CD4-positive, alpha-beta T cell treated with Interleukin-15 for 4 hours (primary cell): ENCODE measurements at places on chromosomes 5 and 9.

GRCh38 chr5:59660737-59661136 is 232.8 kb downstream of the PDE4D start:
- no peak for DNase-seq

DNA sequence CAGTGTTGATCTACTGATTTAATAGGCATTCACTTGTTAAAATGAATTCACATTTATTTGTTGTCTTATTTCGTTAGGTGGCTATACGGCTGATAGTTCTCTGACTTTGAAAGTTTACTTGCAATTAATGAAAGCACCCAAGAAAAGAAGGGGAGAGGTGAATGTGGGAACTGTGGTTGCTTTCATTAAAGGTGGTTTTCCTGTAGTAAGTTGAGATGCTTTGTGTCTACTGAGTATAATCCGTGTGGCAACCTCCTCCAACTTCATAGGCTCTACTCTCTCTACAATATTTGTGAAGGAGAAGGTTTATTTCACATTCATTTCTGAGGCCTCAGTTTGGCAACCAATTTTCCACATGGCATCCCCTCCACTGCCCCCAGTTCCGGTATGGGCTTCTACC is 12.8 kb upstream of the MACIR start:
- no peak for DNase-seq

- peak; percentile 13 for DNase-seq
Observed at GRCh38 chr9:95515272-95516113, 1.3 kb downstream of the PTCH1 start.

- no peak for DNase-seq
Observed at GRCh38 chr5:93603793-93604643, 21.0 kb downstream of the NR2F1 start.

- DNase-seq: no peak
Observed at GRCh38 chr5:864492-865167, 13.8 kb upstream of the ZDHHC11 start.

- DNase-seq: no peak
Observed at GRCh38 chr5:13632676-13633075, 311.8 kb downstream of the DNAH5 start.

DNA sequence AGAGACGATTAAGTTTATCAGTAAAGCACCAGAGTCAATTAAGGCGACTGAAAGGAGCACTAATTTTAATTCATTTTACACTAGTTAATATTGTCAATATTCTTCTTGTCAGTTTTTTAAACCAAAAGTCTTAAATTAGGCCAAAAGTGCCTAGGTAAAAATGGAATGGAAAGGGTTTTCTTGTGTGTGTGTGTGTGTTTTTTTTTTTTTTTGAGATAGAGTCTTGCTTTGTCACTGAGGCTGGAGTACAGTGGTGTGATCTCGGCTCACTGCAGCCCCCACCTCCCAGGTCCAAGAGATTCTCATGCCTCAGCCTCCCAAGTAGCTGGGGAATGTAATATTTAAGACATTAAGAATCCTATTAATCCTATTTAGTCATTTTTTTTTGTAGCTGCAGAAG is 3.1 kb upstream of the APC start:
- no peak for DNase-seq

GRCh38 chr9:134795446-134795845 is 85.2 kb upstream of the FCN2 start:
- DNase-seq: no peak

DNA sequence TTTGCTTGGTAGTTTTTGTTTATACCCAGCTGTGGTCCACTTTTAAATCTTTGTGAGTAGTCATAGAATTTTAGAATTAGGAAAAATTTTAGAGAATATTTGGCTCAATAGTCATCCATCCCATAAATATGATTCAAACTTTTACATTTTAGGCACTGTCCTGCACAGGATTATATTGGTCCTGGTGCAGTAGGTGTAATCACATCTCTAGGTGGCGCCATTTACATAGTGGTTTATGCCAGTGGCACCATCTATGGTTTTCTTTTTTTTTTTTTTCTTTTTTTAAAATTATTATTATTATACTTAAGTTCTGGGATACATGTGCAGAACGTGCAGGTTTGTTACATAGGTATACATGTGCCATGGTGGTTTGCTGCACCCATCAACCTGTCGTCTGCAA is 260.7 kb upstream of the KCNN2 start:
- DNase-seq: no peak

GRCh38 chr5:127650022-127650421 is 1.1 kb downstream of the CTXN3 start:
- DNase-seq: no peak

DNA sequence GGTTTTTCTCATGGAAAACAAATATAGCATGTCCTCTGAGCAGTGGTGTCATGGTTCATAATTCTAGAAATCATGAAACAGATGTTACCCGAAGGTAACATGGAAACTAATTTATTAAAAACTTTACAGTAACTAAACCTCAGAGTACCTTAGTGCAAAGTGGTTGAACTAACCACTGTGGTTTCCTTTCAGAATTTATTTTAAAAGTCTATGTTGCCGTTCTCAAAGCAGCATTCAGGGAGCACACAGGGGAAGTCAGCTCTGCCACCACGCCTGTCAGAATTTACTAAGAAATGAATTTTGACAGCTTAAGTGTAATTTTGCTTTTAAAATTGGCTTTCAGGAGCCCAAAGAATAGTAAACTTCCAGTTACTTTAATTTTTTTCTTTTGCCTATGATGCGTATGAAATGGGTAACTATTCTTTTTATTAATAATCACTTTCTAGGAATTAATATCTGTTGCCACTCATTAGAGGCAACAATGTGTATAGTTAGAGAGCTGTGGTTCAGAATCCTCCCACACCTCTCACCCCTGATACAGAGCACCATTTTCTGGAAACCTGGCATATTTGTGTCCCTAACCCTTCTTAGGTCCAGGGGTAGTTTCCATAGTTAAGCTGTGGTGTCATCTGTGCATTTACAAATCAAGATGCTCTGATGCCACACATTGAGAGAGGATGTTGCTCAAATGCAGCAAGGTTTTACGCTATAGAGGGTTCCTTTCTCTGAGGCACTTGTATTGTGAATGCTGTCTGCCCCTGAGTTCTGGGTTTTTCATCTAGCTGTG is 202.6 kb downstream of the ZSWIM6 start:
- peak; percentile 16 for DNase-seq

DNA sequence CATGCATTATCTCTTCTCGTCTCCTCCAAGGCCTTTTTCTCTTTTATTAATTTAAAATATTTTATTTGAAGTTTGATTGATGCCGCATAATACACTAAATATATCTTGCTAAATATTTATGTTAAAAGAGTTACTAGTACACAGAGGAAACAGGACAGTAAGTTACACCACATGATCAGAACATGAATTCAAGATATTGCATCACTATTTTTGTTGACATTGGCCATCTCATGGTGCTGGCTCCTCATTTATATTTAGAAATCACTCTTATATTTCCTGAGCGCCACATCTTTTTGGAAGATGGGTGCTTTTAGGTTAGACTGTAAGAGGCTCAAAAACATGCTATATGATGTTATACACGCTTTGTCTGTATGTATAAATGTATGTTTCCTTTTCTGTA is 23.0 kb downstream of the SPEF2 start:
- no peak for DNase-seq

DNA sequence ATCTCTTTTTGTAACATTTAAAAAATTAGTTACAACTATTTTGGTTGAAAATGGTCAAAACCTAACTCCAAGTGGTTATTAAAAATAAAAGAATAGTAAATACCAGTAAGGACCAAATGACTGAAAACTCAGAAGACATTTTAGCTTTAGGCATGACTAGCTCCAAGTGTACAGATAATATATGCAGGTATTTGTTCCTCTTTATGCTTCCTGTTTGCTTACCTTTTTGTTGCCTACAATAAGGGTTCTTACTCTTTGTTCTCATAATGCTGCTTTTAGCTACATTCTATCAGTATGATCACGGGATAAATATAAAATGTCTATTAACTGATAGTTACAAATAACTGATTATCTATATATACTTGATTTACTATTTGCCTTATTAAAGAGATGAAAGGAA is 259.6 kb downstream of the CDH12 start:
- DNase-seq: no peak

GRCh38 chr5:125883223-125883622 is 540.0 kb upstream of the GRAMD2B start:
- no peak for DNase-seq

- DNase-seq: no peak
Observed at GRCh38 chr5:16000056-16000455, 179.5 kb downstream of the MARCHF11 start.

- no peak for DNase-seq
Observed at GRCh38 chr5:154701181-154701580, 54.0 kb upstream of the LARP1 start.

- DNase-seq: no peak
Observed at GRCh38 chr5:78995521-78996007, 10.5 kb upstream of the ARSB start.

- peak; percentile 12 for DNase-seq
Observed at GRCh38 chr5:14270209-14270702, 127.1 kb downstream of the TRIO start.

DNA sequence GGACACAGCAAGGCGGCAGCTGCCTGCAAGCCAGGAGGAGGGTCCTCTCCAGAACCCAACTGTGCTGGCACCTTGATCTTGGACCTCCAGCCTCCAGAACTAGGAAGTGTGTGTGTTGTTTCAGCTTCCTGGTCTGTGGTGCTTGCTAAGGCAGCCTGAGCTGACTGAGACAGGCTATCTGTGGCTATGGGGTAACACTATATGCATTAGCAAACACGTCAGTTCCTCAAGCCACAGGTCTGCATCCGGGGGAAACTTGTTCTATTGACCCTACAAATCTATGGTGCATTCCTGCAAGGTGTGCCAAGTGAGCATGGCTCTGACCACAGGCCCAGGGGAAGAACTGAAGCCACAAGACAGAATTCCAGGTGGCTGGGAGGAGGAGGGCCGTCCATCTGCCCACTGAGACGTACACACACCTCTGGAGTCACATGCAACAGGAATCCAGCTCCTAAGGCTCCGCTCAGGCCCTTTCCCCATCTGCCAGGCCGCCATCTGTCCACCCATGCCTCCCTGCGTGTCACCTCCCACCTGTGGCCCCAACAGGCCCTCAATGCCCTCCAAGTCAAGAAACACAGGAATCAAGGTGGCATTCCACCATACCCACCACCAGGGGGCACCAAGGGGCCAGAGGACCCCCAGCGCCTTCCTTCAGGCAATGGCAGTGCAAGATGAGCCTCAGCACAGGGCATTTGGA is 174.9 kb downstream of the ROR2 start:
- peak; percentile 63 for DNase-seq

GRCh38 chr5:44932922-44933585 is 124.3 kb downstream of the MRPS30 start:
- no peak for DNase-seq

GRCh38 chr5:38297830-38298608 is 39.7 kb downstream of the EGFLAM start:
- DNase-seq: no peak

- DNase-seq: no peak
Observed at GRCh38 chr9:86667307-86667706, 280.0 kb downstream of the GAS1 start.

DNA sequence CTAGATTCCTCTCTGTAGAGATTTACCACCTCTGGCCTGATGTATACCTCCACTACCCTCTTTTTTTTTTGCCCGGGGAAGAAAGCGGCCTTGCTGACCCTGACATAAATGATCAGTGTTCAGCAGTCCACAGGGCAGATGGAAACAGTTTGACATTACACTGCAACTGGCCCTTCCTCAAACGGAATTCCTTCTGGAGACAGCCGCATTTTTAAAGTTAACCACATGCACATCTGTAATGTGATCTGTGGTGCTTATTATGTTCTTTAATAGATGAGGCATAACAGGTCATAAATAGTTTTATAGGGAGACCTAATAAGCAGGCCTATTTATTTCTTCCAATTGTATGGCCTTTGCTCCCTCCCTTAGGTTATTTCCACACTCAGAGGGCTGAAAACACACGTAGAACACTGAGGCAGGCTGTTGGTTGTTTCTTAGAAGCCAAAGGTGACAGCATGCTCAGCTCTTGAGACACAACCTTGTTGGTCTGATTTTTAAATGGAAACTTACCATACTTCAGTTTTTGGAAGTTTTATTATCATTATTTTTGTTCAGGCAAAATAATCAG is 84.0 kb upstream of the APC start:
- no peak for DNase-seq

DNA sequence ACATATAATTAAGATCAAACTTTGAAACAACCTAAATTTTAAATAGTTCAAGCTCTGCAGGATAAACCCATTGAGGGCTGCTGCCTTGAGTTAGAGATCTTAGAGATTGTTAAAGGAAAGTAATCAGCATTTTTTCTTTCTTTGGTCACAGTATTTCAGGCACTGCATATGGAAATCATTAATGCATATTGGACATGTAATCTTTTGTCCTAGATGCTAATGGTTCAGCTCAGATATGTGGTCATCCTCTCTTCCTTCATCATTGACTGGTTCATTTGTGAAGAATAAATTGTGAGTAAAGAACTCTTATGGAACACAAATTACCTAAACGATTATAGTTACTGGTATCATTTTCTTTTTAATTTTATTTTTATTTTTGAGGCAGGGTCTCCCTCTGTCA is 82.0 kb upstream of the PRLR start:
- no peak for DNase-seq

DNA sequence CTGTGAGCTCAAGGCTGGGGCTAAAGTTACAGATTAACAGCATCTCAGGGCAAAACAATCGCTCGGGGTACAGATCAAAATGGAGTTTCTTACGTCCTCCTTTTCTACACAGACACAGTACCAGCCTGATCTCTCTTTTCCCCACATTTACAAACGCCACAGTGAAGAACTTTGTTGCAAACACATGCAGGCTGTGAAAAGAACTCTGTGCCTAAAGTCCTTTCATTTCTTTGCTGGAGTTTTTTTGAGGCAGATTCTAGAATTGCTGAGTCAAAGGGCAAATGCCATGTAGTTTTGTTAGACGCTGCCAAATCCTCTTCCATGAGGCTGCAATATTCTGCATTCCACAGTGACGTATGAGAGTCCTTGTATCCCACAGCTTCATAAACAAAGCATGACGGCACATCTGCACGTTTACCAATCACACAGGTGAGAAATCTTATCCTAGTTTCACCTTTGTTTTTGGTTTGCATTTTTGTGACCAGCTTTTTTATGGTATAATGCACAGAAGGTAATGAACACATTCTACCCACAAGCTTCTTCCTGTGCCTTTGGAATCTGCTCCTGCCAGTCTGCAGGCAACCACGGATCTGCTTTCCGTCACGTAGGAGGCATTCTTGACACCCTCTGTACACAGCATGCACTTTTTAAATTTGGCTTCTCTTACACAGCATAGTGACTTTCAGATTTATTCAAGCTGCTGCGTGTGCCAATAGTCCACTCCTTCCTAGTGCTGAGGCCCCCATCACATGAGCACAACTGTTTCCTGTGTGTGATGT is 44.6 kb upstream of the LPCAT1 start:
- no peak for DNase-seq

- DNase-seq: no peak
Observed at GRCh38 chr5:173913686-173914321, 25.7 kb downstream of the CPEB4 start.

DNA sequence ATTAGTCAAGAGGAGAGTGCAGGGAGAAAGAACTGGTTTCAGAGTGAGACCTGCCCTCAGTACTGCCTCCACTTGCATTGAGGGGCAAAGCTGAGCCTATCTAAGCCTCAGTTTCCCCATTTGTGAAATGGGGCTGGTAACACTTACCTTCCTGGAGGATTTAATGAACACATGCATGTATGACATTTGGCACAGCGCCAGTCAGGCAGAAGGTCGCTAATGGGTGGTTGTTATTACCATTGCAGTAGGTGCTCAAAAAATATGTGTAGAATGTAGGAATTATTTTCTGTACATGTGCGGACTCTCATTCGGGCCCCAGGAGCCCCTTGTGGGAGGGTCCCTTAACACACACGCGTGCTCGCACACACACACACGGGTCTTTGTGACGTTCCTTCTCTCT is 10.9 kb downstream of the FAT2 start:
- no peak for DNase-seq
